Aorta (tissue), 5 donors: ENCODE measurements at places on chromosomes 12 and 14.

DNA sequence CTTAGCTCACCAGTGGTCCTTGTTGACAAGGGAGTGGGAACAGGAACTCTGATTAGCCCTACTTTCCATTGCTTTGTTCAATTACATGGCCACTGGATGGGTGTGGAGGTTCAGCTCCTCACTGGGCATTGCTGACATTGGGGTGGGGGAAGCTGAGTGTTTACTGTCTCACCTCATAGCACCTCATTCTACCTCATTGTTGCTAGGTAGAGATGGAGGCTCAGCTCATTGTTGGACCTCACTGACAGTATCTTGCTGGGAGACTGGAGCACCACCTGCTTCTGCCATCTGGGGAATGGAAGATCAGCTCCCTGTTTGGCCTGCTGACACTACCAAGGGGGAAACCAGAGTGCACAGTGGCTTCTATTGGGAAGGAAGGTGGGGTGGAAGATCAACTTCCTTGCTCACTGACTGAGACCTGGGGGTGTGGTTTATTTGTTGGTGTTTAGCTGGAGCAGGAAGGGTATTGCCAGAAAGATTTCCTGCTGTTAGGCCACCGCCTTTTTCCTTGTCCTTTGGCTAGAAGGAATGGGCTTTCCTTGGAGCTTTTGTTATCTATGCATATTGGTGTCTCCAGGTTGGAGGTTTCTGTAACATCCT, 1.3 kb upstream of the OR4E2 start:
- DNase-seq, result no peak
- no peaks in the 10 kb centered on the region for H3K36me3 ChIP-seq
- no peaks in the 10 kb centered on the region for H3K4me1 ChIP-seq
- H3K27ac ChIP-seq, result no peak overlapping the region
- H3K27me3 ChIP-seq, result no peaks in the 10 kb centered on the region

- no peak overlapping the region for H3K4me3 ChIP-seq
- H3K27ac ChIP-seq, result no peak overlapping the region
- H3K36me3 ChIP-seq, result no peaks in the 10 kb centered on the region
These were observed 50.4 kb downstream of the RPH3A start for GRCh38 chr12:112841906-112842305.

DNA sequence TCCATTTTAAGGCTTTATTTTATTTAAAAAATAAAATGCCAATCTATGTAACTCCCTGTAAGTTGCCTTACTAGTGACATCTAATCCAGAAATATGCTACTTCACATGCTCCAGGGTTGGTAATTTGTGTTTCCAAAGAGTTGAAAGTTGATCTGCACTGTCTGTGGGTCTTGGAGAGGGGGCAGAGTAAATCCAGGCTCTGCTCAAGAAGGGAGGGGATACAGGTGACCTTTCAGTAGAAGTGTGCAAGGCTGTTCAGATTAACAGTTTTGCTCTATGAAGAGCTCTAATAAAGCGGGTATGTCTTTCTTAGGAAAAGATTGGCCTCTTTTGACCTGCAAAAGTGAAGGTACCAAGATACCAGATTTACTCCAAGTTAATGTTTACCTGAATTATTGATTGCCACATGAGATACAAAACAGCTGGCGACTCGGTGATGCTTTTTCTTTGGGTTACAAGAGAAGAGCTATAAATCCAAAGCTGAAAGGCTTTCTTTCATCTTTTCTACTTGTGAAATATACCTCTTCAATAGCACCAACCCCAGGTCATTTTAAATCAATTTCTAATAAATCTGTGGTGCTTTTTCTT, 75.6 kb upstream of the FLRT2 start:
- no peaks in the 10 kb centered on the region for H3K27me3 ChIP-seq
- no peak for DNase-seq
- H3K4me1 ChIP-seq, result no peaks in the 10 kb centered on the region
- H3K4me3 ChIP-seq, result no peak overlapping the region
- H3K36me3 ChIP-seq, result no peaks in the 10 kb centered on the region

- no peaks in the 10 kb centered on the region for H3K36me3 ChIP-seq
- DNase-seq, result no peak
- no peak overlapping the region for H3K4me3 ChIP-seq
- H3K27me3 ChIP-seq, result no peaks in the 10 kb centered on the region
- peaks cover 6% of the 10 kb centered on the region for H3K4me1 ChIP-seq
These were observed 2.0 kb downstream of the FAM177A1 start for GRCh38 chr14:35047976-35048513.

- H3K27ac ChIP-seq, result no peak overlapping the region
- no peak overlapping the region for H3K4me3 ChIP-seq
- no peaks in the 10 kb centered on the region for H3K4me1 ChIP-seq
- H3K36me3 ChIP-seq, result no peaks in the 10 kb centered on the region
- no peaks in the 10 kb centered on the region for H3K27me3 ChIP-seq
These were observed 21.0 kb upstream of the MYL2 start for GRCh38 chr12:110941391-110941790.

GRCh38 chr12:11584221-11584855, 65.1 kb upstream of the ETV6 start:
- no peak overlapping the region for H3K4me3 ChIP-seq
- peaks cover 2% of the 10 kb centered on the region for H3K4me1 ChIP-seq
- DNase-seq, result no peak
- no peaks in the 10 kb centered on the region for H3K27me3 ChIP-seq
- H3K36me3 ChIP-seq, result no peaks in the 10 kb centered on the region

DNA sequence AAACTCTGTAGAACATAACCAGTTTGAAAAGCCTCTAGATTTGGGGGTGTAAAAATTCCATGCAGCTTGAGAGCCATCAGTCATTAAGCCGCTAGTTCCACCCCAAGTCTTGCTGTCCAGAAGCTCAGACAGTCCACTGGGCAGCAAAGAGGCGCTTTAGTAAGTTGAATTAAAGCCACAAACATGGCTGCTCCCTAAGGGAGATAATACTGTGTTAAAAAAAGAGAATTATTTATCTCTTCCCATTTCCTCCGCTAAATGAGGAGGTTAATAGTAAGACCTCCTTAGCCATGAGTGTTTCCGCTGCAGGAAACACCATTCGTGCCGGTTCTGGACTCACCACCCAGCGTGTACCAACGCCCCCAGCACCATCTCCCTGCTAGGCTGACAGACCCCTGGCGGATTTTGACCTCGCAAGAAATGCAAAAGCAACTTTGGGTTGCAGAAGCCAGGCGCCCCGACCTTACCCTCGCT, 536 bp downstream of the TM7SF3 start:
- peak overlapping the region; percentile 80 for H3K4me3 ChIP-seq
- H3K27ac ChIP-seq, result peak overlapping the region; percentile 61
- no peak for DNase-seq
- H3K4me1 ChIP-seq, result peaks cover 3% of the 10 kb centered on the region

DNA sequence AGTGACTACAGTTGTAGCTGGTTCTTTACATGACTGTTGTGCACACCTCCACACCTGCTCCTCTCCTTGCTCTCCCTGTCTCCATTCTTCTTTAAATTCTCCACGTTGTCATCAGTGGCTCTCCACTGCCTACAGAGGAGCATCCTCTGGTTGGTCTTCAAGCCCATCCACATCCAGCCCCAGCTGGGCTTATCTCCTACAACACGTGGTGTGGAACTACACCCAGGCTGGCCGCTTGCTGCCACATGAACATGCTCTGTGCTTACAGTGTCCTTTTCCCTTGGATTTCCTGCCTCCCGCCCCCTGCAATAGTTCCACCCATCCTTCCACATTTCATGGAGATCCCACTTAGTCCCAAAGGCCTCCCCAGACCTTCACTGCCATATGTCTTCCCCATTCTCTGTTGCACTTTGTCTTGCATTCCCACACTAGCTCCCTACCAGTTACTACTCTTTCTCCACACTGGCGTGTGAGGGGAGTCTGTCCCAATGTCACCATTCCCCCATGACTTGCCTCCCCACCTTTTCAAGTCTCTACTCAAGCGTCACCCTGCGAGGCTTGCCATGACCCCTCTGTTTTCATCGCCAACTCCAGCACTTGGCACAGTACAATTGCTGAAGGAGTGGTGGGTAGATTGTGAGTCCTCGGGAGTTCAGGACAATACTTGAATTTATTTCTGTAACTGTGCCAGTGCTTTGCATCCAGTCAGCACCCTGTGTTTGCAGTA, 9.8 kb upstream of the MCRS1 start:
- H3K4me1 ChIP-seq, result no peaks in the 10 kb centered on the region
- H3K36me3 ChIP-seq, result no peaks in the 10 kb centered on the region
- no peaks in the 10 kb centered on the region for H3K27me3 ChIP-seq
- no peak overlapping the region for H3K4me3 ChIP-seq
- no peak overlapping the region for H3K27ac ChIP-seq
- no peak for DNase-seq

GRCh38 chr12:100553936-100554335, 19.5 kb upstream of the GAS2L3 start:
- no peaks in the 10 kb centered on the region for H3K4me1 ChIP-seq
- no peak overlapping the region for H3K4me3 ChIP-seq
- DNase-seq, result no peak
- no peak overlapping the region for H3K27ac ChIP-seq

DNA sequence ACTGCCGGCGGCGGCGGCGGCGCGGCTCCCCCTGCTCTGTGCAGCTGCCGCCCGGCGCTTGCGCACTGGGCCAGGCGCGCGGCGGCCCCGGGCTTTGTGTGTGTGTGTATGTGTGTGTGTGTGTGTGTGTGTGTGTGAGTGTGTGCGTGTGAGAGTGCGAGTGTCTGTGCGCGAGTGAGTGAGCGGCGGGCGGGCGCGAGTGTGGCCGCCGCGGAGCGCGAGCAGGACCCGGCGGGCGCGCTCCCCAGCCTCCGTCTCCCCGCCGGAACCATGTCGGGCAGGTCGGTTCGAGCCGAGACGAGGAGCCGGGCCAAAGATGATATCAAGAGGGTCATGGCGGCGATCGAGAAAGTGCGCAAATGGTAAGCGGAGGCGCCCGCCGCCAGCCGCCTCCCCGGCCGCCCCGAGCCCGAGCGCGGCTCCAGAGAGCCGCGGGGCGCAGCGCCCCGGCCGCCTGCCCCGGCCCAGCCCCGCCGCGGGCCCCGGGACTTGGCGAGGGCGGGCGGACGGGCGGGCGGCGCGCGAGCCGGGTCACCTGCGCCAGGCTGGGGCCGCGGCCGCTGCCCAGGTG, at the start of gene BCL7A:
BCL7A (plus strand) TSS at position 63 of the 571 bp plus-strand sequence; CDS start at position 271, 208 bp downstream.
- H3K4me1 ChIP-seq, result peaks cover 1% of the 10 kb centered on the region
- peak within 1 kb of the TSS; percentile 96 for H3K4me3 ChIP-seq
- H3K27ac ChIP-seq, result peak within 1 kb of the TSS; percentile 62
- no peaks in the 10 kb centered on the region for H3K36me3 ChIP-seq
- DNase-seq, result peak; percentile 67

DNA sequence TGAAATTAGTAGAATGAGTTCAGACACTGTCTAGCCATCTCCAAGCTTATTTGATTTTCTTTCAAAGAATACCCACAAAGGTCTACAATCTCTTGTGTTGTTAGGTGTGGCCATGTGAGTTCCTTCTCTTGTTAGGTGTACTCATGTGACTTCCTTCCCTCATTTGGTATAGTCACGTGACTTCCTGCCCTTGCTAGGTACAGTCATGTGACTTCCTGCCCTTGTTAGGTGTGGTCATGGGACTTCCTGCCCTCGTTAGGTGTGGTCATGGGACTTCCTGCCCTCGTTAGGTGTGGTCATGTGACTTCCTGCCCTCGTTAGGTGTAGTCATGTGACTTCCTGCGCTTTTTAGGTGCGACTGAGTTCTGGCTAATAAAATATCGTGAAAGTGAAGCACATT, 179.6 kb downstream of the TMX1 start:
- H3K4me3 ChIP-seq, result no peak overlapping the region
- H3K4me1 ChIP-seq, result no peaks in the 10 kb centered on the region
- H3K27ac ChIP-seq, result no peak overlapping the region

GRCh38 chr12:131368668-131369071, 342.2 kb upstream of the SFSWAP start:
- DNase-seq, result no peak
- no peaks in the 10 kb centered on the region for H3K36me3 ChIP-seq
- no peak overlapping the region for H3K27ac ChIP-seq
- H3K4me3 ChIP-seq, result no peak overlapping the region

GRCh38 chr12:108338915-108339657, at the start of gene CMKLR1:
Gene CMKLR1 (minus strand): TSS chr12:108339311. CDS start chr12:108293591, 45,720 bp downstream.
- no peaks in the 10 kb centered on the region for H3K27me3 ChIP-seq
- peak; percentile 85 for DNase-seq
- H3K4me3 ChIP-seq, result peak within 1 kb of the TSS; percentile 50
- H3K27ac ChIP-seq, result peak within 1 kb of the TSS; percentile 100
- peaks cover 4% of the 10 kb centered on the region for H3K4me1 ChIP-seq

- no peaks in the 10 kb centered on the region for H3K36me3 ChIP-seq
- H3K27ac ChIP-seq, result no peak overlapping the region
- peaks cover 3% of the 10 kb centered on the region for H3K4me1 ChIP-seq
- H3K4me3 ChIP-seq, result no peak overlapping the region
- DNase-seq, result no peak
- H3K27me3 ChIP-seq, result no peaks in the 10 kb centered on the region
These were observed 143.2 kb downstream of the ZFP36L1 start for GRCh38 chr14:68649476-68650189.

GRCh38 chr14:63877550-63877939, 24.7 kb downstream of the SYNE2 start:
- H3K4me3 ChIP-seq, result no peak overlapping the region
- peaks cover 4% of the 10 kb centered on the region for H3K4me1 ChIP-seq
- H3K36me3 ChIP-seq, result no peaks in the 10 kb centered on the region
- no peaks in the 10 kb centered on the region for H3K27me3 ChIP-seq
- DNase-seq, result no peak

- DNase-seq, result no peak
- no peak overlapping the region for H3K4me3 ChIP-seq
- no peak overlapping the region for H3K27ac ChIP-seq
- H3K36me3 ChIP-seq, result no peaks in the 10 kb centered on the region
These were observed 15.7 kb downstream of the FOXG1 start for GRCh38 chr14:28782301-28782700.

- H3K36me3 ChIP-seq, result no peaks in the 10 kb centered on the region
- H3K4me1 ChIP-seq, result no peaks in the 10 kb centered on the region
- H3K27me3 ChIP-seq, result no peaks in the 10 kb centered on the region
- no peak for DNase-seq
- no peak overlapping the region for H3K4me3 ChIP-seq
These were observed 14.4 kb downstream of the TEAD4 start for GRCh38 chr12:2973566-2973965.

DNA sequence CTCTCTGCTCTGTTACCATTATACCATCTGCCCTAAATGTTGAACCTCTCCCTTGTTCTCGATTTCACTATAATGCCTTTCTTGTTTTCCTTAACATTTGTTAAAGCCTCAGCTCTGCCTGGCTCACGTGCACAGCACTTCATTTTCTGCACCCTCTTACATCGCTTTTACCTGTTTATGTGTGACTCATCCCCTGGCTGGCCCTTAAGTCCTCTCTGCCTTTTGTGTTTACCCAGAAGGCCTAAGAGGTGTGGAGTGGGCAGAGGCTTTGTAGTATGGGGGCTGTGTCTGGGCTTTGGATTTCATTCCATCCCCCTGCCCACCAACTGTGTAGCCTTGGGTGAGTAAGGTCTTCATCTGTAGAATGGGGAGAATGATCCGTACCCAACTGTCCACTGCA, 36.5 kb downstream of the UBE3B start:
- no peak overlapping the region for H3K27ac ChIP-seq
- H3K4me1 ChIP-seq, result no peaks in the 10 kb centered on the region
- H3K4me3 ChIP-seq, result no peak overlapping the region
- DNase-seq, result no peak
- no peaks in the 10 kb centered on the region for H3K27me3 ChIP-seq

- no peak for DNase-seq
- H3K27me3 ChIP-seq, result no peaks in the 10 kb centered on the region
- H3K4me3 ChIP-seq, result no peak overlapping the region
- no peak overlapping the region for H3K27ac ChIP-seq
These were observed 696.6 kb downstream of the DIO2 start for GRCh38 chr14:79514700-79515099.

- H3K4me1 ChIP-seq, result peaks cover 2% of the 10 kb centered on the region
- no peak overlapping the region for H3K4me3 ChIP-seq
- DNase-seq, result no peak
- no peaks in the 10 kb centered on the region for H3K36me3 ChIP-seq
- H3K27ac ChIP-seq, result no peak overlapping the region
These were observed 68.5 kb downstream of the SPPL3 start for GRCh38 chr12:120835657-120836056.
